ENCODE measurements at places on chromosomes 3 and 15. TPM values are rescaled to one million over a fixed set of nuclear protein-coding genes. Genes with fewer than 3 reads are reported as not detected.

SLC22A13 gene
- 1.00 TPM for total RNA-seq

SIDT1 gene
- total RNA-seq = 1.5 TPM

MESP1 gene
- 16.0 TPM for total RNA-seq

SRGAP3 gene
- 2.7 TPM for total RNA-seq

OXTR gene
- 0.06 TPM for total RNA-seq

EEF1AKMT4 gene
- total RNA-seq = 4.0 TPM

ATRIP gene
- total RNA-seq = 7.2 TPM

RRP9 gene
- 29.0 TPM for total RNA-seq

DNA sequence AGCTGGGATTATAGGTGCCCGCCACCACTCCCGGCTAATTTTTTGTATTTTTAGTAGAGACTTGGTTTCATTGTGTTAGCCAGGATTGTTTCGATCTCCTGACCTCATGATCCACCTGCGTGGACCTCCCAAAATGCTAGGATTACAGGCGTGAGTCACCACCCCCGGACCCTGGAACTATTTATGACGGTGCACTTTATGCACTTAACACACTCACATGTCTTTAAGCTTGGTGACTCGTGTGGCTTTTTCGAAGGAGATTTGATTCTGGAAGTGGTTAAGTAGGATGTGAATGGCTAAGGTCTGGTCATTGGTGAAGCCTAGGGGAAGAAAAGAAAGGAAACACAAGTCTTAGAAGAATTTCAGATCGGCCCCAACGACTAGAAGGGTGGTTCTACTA, 20.3 kb downstream of the BBS4 start:
- no peak for DNase-seq

- DNase-seq = no peak
Observed at GRCh38 chr15:98202256-98202655, 241.8 kb downstream of the ARRDC4 start.

DNA sequence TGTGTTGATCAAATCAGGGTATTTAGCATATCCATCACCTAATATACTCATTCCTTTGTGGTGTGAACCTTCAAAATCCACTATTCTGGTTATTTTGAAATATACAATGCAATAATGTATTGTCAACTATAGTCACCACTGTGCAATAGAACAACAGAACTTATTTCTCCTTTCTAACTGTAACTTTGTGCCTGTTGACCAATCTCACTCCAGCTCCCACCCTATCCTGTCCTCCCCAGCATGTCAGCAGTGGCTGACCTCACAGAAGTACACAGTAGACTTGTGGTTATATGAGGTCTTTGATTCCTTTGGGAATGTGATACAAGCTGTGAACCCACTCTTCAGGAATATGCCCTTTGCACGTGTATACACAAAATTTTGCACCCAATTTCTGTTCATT, 64.2 kb downstream of the ECT2 start:
- no peak for DNase-seq

DNA sequence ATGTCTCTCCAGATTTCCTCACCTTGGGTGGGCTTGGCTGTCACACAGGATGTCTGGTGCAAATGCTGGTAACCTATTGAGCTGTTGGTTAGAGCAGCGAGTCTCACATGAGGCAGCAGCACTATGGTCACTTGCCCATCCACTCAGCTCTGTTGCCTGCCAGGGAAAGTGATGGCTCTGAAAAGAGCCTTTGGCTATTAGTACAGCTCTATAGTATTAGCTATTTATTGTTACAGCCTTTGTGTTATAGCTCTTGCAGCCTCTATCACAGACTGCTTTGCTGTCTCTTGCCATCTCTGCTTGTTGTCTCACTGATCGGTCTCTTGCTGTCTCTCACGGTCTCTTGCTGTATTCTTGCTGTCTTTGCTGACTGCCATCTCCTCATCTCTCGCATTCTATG, 114.3 kb downstream of the MFSD1 start:
- no peak for DNase-seq

DNA sequence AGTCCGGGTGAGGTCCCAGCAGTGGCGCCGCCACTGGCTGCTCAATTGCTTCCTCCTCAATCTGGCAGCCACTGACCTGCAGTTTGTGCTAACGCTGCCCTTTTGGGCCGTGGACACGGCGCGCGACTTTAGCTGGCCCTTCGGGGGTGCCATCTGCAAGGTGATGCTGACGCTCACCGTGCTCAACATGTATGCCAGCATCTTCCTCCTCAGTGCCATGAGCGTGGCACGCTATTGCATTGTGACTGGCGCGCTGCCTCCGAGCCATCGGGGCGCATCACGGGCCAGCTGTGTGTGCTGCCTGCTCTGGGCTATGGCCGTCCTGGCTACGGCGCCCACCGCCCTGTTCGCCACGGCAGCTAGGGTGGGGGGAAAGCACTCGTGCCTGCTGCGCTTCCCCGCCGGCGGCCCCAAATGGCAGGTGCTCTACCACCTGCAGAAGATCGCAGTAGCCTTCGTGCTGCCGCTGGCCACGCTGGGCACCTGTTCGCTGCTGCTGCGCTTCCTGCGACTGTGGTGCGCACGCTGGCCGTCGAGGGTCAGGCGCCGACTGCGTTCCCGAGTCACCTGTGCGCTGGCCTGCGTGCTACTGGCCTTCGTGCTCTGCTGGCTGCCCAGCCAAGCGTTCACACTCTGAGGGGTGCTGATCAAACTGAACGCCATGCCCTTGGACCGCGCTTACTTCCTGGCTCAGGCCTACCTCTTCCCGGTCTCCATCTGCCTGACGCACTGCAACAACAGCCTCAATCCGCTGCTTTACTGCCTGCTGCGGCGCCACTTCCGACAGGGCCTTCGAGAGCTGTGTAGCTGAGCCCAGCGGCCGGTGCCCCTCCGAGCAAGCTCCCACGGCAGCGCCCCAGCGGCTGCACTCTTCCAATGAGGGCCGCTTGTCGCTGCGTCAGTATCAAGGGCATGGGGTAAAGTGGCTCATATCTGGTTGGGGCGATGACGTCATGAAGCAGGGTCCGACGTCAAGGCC, 20.3 kb upstream of the ADAMTS7 start:
- no peak for DNase-seq

GRCh38 chr3:20516311-20516710, 330.3 kb upstream of the SGO1 start:
- no peak for DNase-seq

GRCh38 chr15:55407498-55408011, 604 bp downstream of the CCPG1 start:
- DNase-seq = no peak

GRCh38 chr3:115913069-115913686, 289.9 kb downstream of the GAP43 start:
- no peak for DNase-seq

DNA sequence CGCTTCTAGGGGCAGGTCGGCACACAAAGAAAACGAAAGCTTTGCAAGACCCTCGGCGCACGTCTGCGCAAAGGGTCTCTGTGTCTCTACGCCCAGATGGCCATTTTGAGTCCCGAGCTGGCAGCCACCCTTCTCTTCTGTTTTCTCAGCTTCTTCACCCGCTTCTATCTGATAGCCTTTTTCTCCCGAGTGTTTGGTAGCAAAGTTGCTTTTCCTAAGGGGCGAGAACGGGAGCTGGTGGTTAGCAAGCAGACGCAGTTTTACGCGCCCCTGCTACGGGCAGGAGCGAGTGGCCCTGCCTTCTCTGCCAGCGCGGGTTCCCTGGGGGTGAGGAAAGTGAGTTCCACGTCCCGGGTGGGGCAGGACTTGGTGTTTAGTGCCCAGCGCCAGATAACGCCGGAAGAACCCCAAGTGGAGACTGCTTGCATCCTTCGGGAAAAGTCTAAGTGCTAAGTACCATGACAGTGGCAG, 2.9 kb upstream of the MKRN2 start:
- no peak for DNase-seq

DNA sequence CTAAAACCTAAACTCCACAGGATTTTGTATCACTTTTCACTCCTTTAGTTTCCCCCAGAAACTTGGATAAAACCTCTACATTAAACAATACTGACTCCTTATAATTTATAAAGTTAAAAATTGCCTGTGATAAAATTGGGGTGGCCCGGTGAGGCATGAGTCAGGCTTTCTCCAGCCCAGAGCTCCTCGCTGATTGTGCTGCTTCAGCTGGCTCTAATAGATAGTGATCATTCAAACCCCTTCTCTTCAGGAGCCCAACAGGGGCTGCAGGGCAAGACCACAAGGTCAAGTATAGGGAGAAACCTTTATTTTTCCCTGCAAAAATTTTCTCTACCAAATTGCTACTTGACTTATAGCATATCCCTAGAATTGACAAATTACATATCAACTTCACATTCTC, 308.2 kb downstream of the PLCL2 start:
- no peak for DNase-seq

All from mesenteric fat pad (tissue), 1 donor.